ENCODE measurements at places on chromosomes 3 and 15.
A peak's percentile ranks its signal among the peaks of the same experiment; 100 is the strongest.

DNA sequence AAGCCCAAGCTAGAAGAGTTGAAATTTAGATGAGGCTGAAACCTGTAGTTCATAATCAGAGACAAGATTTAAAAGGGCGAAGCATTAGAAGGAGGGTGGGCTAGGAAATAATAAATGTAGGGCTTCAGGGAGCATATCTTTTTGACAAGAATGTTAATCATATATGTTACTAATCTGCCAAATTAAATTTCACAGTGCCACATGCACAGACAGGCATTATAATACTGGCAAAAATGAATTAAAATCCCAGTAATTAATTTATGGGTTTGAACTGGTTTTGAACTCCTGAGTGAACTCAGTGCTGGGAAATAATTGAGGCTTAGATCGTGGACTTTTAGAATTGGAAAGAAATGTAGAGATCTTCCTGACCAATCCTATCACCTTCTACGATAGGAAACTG is 383.5 kb upstream of the IL12A start:
- no peak for DNase-seq

DNA sequence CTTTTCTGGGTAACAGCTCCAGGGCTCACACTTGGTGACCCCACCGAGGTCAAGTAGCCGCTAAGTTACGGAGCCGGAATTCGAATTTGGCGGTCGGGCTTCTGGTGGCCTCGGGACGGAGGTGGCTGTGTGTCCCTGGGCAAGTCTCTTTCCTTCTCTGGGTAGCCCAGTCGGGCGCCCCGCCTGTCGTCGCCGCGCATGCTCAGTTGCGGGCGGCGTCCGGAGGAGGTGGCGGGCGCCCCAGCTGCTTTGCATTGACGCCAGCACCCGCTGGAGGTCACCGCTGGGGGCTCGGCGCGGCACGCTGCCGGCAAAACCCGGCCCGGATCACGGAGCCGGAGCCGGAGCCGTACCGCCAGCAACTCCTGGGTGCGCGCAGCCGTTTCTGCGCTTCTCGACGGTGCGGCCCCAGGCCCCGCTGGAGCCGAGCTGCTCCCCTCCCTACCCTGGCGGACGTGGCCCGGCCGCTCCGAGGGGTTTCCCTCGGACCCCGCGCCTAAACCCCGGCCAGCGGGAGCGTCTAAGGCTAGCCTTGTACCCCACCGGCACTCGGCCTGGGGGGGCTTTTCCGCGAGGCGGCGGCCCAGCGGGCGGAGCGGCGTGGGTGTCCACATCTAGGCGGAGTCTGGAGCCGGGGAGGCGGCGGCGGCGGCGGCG is 474 bp upstream of the PDE8A start:
- peak; percentile 98 for DNase-seq

GRCh38 chr3:172522871-172523818 is at the start of gene TNFSF10:
Gene TNFSF10, minus strand, starts transcription at chr3:172523430. Its CDS starts 46 bp downstream, at chr3:172523384.
- DNase-seq = peak; percentile 70

GRCh38 chr3:9793161-9793781 is 389 bp downstream of the ARPC4 start:
- DNase-seq = peak; percentile 33

- DNase-seq = no peak
Observed at GRCh38 chr3:106125321-106125720, 256.5 kb upstream of the CBLB start.

DNA sequence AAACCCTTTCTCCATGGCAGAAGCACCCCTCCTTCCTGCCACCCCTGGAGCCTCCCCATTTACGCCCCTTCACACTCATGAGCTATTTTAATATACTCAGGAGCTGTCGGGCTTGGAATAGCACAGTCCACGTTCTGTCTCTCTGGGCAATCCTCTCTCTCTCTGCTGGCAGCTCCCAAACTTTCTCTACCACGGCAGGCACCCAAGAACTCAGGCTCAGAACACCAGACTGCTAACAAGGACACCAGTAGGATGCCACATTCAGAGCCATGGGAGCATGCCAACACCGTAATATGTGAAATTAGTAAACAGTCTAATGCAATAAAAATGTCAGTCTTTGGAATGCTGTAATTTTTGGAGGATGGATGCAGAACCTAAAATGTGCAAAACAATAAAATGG is 19.3 kb downstream of the TNFAIP8L3 start:
- no peak for DNase-seq

All from stimulated activated naive CD8-positive, alpha-beta T cell treated with anti-CD3 and anti-CD28 coated beads, Interleukin-15, Interleukin-2, amounts not matched to agents 100 U/mL and 50 U/mL, for 24 hours (primary cell).